ENCODE measurements at places on chromosomes 16 and 17.

DNA sequence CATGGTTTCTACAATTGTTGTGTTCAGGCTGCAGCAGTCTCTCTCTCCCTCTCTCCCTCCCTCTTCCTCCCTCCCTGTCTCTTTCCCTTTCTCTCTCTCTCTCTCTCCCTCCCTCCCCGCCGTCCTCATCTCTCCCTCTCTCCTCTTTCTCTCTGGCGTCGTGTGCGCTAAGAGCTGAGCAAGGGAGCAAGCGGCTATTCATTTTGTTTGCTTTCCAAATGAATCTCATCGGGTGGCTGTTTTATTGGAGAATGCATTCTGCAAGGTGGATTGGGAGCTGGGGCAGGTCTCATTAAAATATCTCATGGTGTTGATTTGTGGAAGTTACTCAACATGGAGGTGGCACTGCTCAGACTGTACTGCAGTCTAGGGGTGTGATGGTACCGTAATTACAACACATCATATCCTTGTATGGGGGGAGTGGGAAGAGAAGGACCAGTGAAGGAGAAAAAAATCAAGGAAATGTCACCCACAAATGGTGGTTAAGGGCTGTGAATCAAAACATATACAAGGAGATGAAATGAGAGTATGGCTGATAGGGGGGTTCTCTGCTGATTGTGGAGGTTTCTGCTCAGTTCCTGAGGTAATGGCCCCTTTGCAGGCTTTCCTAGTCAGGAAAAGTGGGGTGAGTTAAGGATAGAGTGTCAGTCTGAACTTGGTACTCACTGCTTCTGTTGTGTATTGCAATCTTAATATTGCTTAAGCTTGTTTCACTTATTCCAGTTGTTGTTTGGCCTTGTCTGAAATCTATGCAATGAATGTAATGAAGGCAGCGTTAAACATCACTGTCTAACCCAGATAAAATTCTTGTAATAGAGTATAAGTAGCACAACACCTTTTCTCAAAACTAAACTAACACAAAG, 2.7 kb downstream of the MSL1 start:
- no peak for DNase-seq

DNA sequence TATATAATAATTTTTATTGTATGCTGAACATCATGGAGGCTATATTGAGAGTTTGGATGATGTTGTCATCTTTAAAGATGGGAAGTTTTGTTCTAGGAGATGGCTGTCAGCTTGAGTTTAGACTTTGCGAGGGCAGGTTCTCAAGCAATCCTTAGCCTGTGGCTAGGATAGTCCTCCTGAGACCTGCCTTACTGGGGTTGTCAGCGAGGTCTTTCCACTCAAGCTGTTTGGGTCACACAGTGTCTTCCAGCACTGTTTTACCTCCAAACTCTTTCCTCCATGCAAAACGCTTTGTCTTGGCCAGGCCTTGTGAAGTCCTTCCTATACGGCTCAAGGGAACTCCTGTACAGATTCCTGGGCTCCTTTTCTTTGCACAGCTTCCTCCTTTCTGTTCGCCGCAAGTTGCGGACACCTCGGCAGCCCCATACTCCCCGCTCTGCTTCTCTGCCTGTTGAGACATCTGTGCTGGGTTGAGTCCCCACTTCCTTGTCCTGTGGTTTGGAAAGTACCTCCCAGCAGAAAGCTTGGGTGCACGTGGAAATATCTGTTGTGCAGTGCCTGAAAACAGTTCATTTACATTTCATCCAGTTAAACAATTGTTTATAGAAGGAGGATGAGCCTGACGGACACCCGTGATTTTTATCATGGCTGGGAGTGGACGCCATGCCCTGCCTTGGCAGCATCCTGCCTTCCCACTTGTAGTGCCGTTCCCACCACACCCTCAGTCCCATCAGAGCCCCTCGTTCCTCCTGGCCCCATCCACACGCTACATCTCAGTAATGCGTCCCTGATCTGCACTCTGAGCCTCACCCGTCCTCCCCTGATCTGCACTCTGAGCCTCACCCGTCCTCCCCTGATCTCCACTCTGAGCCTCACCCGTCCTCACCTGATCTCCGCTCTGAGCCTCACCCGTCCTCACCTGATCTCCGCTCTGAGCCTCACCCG, 55.0 kb upstream of the CBFA2T3 start:
- DNase-seq, result peak; percentile 39

DNA sequence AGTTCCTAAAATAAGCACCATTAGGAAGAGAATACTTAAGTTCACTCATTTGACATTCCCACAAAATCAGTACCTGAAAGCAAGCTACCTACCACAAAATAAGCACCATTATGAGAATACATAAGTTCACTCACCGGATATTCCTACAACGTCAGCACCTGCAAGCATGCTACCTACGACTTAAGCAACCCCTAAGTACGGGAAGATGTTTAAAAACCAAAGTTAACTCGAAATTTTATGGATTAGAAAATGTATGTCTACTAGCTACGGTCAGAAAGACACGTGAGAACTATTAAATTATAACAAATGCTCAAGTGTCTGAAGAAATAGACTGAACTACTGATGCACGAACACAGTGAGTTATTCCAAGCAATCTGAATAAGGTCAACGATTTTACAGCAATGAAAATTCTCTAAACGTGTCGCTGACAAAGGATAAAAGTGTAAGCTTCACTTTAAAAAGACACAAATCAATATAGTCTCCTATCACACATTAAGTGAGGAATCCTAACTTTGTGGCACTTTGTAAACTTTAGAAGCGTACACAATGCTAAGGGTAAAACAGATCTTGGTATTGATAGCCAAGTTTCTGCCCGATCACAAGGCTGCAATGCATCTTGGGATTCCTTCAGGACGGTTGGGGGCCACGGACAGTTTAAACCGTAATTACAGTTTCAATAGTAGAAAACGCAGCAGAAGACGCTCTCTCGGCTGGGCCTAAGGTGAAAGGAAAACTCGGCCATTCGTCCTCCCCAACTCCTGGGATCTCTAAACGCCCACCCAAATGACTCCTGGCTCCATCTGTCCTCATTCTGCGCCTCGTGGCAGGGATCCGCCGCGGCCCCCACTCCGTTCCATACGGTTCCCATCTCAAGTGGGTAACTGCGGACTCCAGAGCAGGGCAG, 1.3 kb downstream of the GSPT1 start:
- no peak for DNase-seq

GRCh38 chr17:67671493-67671892, 46.2 kb upstream of the NOL11 start:
- DNase-seq, result no peak

GRCh38 chr17:27800522-27800921, at the start of gene NOS2:
Gene NOS2 (minus strand): TSS chr17:27800529. CDS start chr17:27798809, 1,720 bp downstream.
- DNase-seq, result no peak

DNA sequence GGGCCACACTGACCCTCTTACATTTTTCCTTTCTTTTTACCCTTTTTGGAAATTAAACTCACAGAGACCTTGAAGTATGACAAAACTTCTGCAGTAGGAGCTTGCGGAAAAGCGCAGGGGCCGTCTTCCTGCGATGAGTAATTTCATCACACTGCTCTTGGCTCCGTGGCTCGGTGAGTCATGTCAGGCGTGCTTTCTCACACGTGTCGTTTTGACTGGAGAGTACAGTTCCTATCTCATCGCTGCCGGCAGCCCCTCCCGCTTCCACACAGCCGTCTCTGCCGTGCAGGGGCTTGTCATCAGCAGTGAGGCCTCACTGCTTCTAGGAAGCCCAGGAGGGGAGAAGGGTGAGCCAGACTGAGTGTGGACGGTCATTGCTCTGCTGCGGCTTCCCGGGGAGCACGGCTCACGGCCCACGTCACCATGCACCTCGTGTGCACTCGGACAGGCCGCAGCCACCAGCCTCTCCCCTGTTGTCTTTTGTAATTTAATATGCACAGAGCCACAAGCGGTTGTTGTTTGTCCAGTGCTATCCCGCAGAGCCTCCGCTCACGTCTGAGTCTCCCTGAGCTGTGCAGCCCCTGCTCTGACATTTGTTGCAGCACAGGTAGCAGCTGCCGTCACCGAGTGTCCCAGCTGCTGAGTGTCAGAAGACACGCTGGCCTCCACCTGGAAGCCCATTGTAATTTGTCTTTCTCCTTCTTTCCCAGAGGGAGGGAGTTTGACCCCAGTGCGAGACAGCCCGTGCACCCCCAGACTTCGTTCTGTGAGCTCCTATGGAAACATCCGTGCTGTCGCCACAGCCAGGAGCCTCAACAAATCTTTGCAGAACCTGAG, 99.4 kb upstream of the CHMP6 start:
- peak; percentile 93 for DNase-seq

GRCh38 chr16:46832757-46833459, 1.9 kb upstream of the C16orf87 start:
- DNase-seq, result no peak

DNA sequence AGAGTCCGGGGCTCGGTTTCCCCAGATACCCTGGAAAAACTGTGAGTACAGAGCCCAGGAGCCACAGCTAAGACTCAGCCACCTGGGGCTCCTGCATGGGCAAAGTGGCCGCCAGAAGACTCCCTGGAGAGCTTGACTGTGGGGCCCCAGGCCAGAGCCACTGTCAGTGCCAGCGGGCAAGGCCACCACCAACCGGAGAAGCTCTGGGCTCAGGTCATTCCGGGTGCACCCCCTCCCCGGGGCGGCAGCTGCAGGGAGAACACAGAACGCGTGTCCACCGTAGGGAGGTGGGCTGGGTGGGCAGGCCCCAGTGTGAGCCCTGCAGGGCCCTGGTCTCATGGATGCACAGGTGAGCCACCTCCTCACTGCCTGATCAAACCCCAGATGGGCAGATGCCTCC, 22.3 kb upstream of the RBFOX3 start:
- DNase-seq, result no peak

GRCh38 chr17:60065867-60066266, 12.9 kb downstream of the HEATR6 start:
- DNase-seq, result no peak

- no peak for DNase-seq
Measured at GRCh38 chr17:29518359-29518758, 48.5 kb downstream of the ABHD15 start.

DNA sequence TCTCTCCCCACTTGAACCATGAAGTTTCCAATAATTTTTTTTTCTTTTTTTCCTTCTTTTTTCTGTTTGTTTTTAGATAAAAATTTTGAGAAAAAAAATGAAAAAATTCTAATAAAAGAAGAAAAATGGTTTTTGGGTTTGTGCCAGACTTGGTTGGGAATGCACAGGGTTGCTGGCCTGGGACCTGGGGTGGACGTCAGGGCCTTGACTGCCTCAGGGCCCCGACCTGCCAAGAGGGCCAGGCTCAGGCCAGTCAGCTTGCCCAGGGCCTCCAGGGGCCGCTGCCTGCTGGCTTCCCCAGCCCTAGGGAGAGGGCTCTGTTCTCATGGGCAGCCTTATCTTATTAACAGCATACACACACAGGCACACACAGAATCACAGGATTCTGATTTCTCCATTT, 6.5 kb downstream of the TBX6 start:
- no peak for DNase-seq

- no peak for DNase-seq
Measured at GRCh38 chr17:1107777-1108477, 71.9 kb downstream of the ABR start.

DNA sequence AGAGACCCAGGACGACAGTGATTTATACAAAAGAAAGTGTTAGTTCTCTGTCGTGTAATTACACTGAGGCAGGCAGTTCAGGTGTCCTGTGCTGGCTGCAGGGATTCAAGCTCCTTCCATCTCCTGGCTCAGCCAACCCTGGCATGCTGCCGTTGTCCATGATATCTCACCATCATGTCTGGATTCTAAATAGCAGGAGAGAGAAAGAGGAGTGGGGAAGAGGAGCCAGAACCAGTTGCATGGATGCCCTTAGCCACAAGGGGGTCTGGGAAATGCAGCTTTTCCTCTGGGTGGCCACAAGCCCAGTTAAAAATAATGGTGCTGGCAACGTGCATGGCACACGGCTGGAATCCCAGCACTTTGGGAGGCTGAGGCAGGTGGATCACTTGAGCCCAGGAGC, 9.7 kb downstream of the C16orf54 start:
- no peak for DNase-seq

GRCh38 chr16:21563676-21564075, 35.7 kb upstream of the METTL9 start:
- no peak for DNase-seq

DNA sequence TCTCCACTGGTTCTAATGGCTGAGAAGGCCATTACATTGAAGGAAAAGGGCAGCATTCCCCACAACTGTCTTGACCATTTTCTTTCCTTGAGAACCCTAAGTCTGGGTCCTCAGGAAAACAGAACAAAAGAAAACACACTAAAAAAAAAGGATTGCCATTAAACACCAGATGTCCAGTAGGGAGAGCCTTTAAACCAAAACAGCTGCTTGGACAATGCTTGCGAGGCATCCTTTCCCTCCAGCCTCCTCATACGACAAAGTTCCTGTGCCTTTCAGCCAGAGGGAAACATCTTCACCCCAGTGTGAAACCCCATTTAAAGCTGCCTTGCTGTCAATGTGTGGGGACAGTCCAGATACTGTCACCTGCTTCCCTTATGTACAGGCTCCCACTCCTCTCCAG, 74.3 kb downstream of the MMD start:
- no peak for DNase-seq

DNA sequence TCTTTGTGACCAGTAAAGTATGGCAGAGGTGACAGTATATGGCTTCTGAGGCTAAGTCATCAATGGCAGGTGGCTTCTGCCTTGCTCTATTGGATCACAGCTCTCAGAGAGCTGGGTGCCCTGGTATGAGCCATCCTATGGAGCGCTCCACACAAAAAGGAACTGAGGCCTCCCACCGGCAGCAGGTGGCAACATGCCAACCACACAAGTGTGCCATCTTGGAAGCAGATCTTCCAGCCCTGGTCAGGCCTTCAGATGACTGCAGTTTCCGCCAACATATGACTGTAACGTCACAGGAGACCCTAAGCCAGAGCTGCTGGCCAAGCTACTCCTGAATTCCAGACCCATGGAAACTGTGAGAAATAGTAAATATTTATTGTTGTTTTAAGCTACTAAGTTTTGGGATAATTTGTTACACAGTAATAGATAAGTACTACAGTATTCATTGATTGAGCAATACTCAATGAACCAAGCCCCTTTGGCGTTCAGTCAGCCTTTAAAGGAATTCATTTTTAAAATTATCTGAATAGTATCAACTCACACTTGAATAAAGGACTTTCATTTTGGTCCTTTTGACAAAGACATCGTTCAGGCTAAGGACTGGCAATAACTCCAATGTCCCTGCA, 69.4 kb upstream of the LHX1 start:
- DNase-seq, result no peak

DNA sequence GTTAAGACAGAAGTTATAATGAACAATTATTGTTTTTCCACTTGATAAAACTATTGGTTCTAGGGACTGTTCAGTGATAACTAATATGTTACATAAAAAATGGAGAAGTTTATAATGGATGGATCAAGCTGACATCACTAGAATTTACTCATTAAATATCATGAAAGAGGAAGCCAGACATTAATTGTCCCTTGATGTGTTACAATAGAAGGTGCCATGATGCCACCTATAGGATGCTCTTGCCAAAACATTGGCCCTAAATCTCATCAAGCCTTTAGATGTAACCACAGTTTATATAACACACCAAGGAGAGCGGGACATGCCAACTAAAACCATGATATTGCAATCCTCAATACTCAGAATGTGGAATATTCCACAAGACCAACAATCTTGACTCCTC, 147.9 kb upstream of the MON1B start:
- DNase-seq, result no peak

Measured in T-helper 22 cell (primary cell).